Hematopoietic multipotent progenitor cell treated with erythropoietin and hydrocortisone succinate and interleukin-3 and kit ligand, for 17 days (in vitro differentiated cells): ENCODE measurements at places on chromosomes 5 and 9.
A peak's percentile ranks its signal among the peaks of the same experiment; 100 is the strongest.

GRCh38 chr9:94881940-94882339 is 155.4 kb downstream of the AOPEP start:
- DNase-seq: no peak

GRCh38 chr9:107051392-107051791 is 188.4 kb downstream of the ZNF462 start:
- no peak for DNase-seq

DNA sequence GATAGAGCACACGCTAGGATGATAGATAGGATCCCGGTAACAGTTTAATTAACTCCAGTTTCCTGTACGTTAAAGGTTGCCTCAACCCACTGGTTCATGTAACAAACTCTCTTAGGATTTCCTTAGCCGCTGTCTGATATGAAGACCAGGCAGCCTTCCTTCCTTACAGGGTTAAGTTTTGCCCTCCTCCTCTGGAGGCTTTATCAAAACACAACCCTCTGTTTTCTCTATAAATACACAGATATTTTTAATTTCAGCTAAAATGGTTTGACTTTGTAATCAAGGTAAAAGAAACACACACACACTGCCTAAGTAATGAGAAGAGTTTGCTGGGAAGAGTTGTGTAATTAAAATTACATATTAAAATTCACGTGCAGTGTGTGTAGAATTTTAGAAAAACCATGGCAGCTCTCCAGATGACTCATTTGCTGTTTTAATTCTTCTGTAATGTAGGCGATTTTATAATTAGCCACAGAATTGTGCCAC is 369.8 kb downstream of the CSNK1G3 start:
- no peak for DNase-seq

DNA sequence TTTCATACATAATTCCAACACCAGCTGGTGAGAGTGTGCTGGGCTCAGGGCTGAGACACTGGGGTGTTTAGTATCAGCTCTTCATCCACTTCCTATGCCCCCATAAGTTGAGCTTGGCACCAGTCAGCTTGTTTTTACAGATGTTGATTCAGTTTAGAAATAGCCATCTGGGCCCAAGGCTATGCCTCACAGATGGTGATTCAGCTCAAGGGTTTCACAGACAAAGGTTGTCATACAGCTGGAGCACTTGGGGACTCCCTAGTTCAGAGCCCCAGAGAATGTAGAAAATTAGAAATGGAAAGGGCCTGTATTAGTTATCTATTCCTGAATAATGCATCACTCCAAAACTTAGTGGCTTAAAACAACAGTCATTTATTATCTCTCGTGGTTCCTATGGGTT is 10.3 kb upstream of the CRHBP start:
- no peak for DNase-seq

DNA sequence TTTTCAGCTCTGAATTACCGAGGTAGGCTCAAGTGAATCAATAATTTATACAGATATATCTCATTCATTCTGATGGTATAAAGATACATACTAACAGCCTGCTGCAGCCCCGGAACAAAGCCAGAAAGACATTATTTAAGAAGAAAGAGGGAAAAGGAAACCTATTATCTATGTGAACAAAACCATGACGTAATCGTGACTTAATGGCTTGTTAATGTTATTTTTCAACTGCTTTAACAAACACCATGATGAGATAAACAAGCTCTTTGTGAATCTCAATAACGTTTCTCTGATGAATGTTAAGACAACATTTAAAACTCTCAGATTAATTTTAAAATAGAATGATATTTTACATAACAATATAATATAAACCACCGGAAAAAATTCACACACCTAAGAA is 237.1 kb downstream of the SLF1 start:
- DNase-seq: no peak

- DNase-seq: no peak
These were observed 946.3 kb downstream of the DTWD2 start for GRCh38 chr5:118042076-118042475.

DNA sequence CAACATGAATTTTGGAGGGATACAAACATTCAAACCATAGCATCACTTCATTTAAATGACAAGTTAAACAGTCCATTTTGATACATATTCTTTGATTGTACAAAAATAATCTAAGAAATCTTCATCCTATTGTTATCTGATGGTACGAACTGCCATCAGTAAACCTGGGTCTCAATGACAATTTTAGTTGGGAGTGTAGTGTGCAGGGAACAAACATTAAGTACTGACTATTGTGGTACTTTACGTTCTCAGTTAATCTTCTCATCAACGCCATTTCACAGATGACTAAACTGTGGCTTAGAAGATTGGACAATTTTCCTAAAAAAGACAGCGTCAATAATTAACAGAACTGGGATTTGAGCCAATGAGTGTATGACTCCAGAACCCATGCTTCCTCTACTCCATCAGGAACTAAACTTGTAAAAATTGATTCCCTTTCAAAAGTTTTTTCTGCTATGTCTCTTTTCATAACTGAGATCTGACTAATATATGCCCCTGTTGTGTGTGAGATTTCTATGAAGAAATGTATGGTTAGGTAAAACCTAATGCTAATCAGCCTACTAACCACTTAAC is 21.1 kb downstream of the TNPO1 start:
- DNase-seq: no peak

DNA sequence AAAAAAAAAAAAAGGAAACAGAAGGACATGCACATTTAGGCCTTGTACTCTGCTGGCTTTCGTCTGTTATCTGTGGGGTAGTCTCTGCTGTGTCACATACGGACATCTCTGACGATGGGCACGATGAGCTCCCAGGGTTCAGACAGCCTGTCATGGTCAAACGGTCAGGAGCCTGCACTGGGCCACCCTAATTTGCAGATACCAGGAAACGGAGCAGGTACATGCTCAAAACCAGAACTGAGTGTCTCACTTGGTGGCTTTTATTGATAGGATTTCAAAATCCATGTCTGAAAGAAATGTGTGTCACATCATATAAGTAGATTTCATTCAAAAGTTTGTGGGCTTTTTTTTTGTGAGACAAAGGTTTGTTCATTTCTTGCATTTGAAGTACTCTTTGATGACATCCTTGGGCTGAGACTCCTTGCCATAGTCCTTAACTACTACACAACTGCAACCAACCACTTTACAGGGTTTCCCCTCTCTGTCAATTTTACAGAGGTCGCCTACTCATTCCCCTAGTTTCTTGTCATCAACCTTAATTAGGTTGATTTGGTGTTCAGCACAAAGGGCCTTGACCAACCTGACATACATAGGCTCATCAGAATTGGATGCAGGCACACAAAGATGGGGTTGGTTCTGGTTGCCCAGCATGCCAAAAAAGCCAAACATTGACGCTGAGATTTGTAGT is 9.0 kb downstream of the CKMT2 start:
- no peak for DNase-seq

DNA sequence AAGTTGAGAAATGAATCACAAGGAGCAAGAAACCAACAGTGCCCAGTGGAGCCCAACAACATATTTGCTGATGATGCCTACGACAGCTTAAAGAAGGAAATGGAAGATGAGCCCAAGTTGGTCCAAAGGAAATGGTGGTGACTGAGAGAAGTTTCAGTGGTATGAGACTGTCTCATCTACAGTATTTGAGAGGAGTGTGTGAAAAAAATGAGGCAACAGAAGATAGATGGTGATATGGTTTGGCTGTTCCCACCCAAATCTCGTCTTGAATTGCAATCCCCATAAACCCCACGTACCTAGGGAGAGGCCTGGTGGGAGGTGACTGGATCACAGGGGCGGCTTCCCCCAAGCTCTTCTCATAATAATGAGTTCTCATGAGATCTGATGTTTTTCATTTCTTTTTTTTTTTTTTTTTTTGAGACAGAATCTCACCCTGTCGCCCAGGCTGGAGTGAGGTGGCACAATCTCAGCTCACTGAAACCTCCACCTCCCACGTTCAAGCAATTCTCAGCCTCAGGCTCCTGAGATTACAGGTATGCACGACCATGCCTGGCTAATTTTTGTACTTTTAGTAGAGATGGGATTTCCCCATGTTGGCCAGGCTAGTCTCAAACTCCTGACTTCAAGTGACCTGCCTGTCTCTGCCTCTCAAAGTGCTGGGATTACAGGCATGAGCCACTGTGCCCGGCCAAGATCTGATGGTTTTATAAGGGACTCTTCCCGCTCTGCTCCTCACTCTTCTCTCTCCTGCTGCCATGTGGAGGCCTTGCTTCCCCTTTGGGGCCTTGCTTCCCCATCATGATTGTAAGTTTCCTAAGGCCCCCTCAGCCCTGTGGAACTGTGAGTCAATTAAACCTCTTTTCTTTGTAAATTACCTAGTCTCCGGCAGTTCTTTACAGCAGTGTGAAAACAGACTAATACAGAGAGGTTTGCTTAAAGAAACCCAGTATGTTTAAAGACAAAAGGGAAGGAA is 30.2 kb downstream of the EFCAB9 start:
- no peak for DNase-seq

GRCh38 chr5:108521841-108522506 is 140.1 kb upstream of the FBXL17 start:
- DNase-seq: peak; percentile 15

GRCh38 chr9:87063871-87064270 is 116.6 kb upstream of the GAS1 start:
- DNase-seq: no peak

DNA sequence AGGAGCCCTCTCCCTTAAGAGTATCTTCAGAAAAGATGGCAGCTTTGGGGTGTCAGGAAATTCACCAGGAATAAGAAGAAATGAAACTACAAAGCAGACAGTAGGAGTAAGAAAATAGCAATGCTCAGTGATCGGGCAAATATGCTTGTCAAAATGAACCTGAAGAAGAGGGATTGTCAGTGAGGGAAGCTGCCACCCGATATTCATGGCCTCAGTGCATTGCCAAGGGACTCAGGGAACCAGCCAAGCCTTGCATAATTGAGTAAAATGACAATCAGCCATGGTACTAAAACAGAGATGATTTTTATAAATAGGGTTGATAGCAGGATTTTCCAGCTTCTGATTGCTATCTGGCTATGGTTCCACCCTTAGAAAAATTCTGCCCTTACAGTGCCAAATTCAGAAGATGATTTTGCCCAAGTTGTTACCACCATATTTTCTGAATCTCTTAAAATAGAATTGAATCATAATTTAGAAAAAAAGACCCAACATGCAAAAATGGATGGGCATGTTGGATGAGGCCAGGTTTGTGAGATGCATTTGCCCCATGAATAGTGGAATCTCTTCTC is 274.0 kb downstream of the NTRK2 start:
- DNase-seq: no peak

- no peak for DNase-seq
These were observed 69.6 kb downstream of the CCDC171 start for GRCh38 chr9:15622318-15622971.

GRCh38 chr9:110334183-110334582 is 3.5 kb downstream of the TXNDC8 start:
- no peak for DNase-seq
